ENCODE measurements at places on chromosomes 3 and 15.

- H3K4me3 ChIP-seq, result no peak overlapping the region
- H3K4me1 ChIP-seq, result no peaks in the 10 kb centered on the region
- DNase-seq, result no peak
- H3K27ac ChIP-seq, result no peak overlapping the region
- no peaks in the 10 kb centered on the region for H3K36me3 ChIP-seq
Measured at GRCh38 chr3:140420621-140421357, 257.1 kb upstream of the TRIM42 start.

- H3K36me3 ChIP-seq, result no peaks in the 10 kb centered on the region
- no peak overlapping the region for H3K27ac ChIP-seq
- H3K4me3 ChIP-seq, result no peak overlapping the region
- DNase-seq, result no peak
- no peaks in the 10 kb centered on the region for H3K27me3 ChIP-seq
Measured at GRCh38 chr3:180246688-180247195, 210.0 kb upstream of the PEX5L start.

DNA sequence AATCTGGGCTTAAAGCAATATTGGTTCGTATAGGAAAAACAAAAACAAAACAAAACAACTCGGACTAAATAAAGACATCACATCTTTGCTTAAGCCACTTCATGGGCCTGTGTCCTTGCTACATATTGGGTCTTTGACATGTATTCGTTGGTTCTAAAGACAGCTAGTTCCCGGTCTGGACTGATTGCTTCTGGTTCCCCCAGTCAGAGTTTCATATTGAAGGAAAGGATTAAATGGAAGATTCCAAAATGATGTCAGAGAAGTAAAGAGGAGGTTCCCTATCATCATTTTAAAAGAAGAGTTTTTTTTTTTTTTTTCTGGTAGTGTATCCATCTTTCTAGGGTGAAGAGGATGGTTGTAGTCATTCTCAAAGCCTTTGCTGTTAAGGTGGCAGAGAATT is 2.3 kb downstream of the OXSR1 start:
- peak overlapping the region; percentile 99 for H3K27ac ChIP-seq
- H3K4me1 ChIP-seq, result peaks cover 53% of the 10 kb centered on the region
- H3K4me3 ChIP-seq, result peak overlapping the region; percentile 67
- no peaks in the 10 kb centered on the region for H3K27me3 ChIP-seq
- DNase-seq, result no peak

DNA sequence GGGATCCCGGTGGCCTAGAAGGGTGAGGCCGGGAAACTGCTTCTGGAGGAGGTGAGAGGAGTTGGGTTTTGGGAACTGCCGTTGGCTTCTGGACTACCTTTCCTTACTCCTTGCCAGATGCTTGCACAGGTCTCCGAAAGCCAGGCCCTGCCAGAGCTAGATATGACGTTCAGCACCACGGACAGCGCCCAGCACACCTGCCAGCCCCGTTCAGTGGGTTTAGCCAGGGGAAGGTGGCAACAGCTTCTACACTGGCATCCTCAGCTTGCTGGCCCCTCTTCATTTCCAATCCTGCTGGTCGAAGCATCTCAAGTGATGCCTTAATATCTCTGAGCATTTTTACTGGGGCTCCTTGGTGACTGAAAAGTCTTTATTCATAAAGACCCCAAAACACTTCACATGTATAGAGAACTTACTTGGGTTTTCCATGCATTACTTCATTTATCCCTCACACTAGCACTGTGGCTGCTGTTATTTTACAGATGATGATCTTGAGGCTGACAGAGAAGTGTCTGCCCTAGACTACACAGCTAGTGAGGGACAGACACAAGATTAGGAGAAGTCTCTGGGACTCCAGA is 21.9 kb downstream of the HCN4 start:
- H3K4me1 ChIP-seq, result no peaks in the 10 kb centered on the region
- DNase-seq, result peak; percentile 60
- no peaks in the 10 kb centered on the region for H3K36me3 ChIP-seq
- H3K4me3 ChIP-seq, result no peak overlapping the region
- no peak overlapping the region for H3K27ac ChIP-seq
- no peaks in the 10 kb centered on the region for H3K27me3 ChIP-seq

DNA sequence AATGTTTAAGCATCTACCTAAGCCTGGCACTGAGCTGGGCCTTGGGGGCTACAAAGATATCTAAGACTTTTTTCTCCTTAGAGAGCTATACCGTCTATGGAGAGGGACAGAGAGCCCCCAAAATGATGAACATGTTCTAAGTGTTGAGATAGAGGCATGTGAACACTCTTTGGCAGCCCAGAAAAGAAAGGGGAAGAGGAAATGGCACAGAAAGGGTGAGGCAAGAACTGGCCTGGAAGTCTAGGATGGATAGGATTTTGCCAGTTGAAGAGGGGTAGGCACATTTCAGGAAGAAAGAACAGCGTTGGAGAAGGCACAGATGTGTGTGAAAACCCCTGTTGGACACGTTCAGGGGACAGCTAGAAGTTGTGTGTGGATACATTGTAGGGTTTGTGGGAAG is 276.2 kb upstream of the LRRFIP2 start:
- peaks cover 7% of the 10 kb centered on the region for H3K36me3 ChIP-seq
- H3K4me3 ChIP-seq, result peak overlapping the region; percentile 90
- DNase-seq, result no peak
- H3K27me3 ChIP-seq, result peaks cover 86% of the 10 kb centered on the region
- H3K4me1 ChIP-seq, result peaks cover 12% of the 10 kb centered on the region
- no peak overlapping the region for H3K27ac ChIP-seq

DNA sequence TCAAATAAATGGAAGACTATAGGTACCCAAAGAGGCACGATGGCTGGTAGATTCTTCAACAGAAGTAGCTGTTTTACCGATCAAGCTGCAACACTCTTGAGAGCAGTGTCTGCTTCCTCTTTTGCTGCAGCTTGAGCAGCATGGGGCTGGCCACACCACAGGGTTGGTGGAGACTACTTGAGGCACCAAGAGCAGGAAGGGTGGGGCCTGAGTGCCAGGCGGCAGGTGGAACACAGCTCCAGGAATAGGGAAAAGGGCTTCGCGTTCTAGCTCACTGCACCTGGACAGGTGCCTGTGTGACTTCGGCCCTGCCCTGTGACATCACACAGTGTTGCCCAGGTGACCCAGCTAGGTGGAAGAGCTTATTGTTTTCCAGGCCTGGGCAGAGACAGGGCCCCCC is at the start of gene CCDC33:
CCDC33 (plus strand) TSS at position 365 of the 400 bp plus-strand sequence. CDS start 394 bp downstream, outside the sequence.
- no peaks in the 10 kb centered on the region for H3K4me1 ChIP-seq
- peaks cover 36% of the 10 kb centered on the region for H3K27me3 ChIP-seq
- no peak within 1 kb of the TSS for H3K4me3 ChIP-seq
- no peak for DNase-seq
- no peak within 1 kb of the TSS for H3K27ac ChIP-seq

GRCh38 chr15:101439285-101439919 is 50.1 kb downstream of the PCSK6 start:
- peaks cover 3% of the 10 kb centered on the region for H3K36me3 ChIP-seq
- no peak for DNase-seq
- H3K27ac ChIP-seq, result no peak overlapping the region
- no peak overlapping the region for H3K4me3 ChIP-seq
